Stimulated activated CD8-positive, alpha-beta memory T cell treated with anti-CD3 and anti-CD28 coated beads, Interleukin-7, amount 100 ng/mL, for 1 hour (primary cell): ENCODE measurements at places on chromosomes 11 and 22.

DNA sequence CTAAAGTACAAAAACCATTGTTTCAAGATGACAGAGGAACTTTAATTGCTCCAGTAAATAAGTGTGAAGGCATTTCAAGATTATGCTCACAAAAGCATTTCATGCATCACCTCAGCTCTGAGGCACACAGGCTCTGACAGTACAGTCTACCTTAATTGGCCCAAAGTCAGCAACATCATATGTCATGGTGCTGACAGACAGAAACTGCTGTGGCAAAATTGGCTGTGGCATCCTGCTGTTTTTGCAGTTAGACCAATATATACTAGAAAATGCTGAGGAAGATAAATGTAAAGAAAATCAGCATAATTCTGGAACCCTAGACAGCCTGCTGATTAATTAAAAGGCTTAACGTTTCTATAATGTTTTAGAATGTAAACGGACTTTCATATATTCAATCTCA lies 34.9 kb upstream of the PPP2R1B start:
- DNase-seq = no peak

DNA sequence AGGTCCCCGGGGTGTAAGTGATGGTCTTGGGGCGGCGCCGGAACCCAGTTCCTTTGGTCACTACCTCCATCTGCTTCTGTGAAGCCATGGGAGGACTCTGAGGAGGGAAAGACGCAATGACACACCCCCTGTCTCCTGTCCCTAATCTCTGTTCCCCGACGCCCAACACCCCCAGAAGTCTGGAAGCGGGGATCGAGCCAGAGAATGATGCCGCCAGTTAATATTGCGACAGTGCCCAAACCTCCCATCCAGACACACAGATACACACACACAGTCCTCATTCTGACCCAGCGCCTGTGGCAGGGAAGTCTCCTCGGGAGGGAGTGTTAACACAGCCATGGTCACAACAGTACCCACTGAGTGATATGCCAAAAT lies 352 bp downstream of the C22orf23 start:
- DNase-seq = no peak

- DNase-seq = no peak
Observed at GRCh38 chr22:43824724-43825420, 12.8 kb upstream of the EFCAB6 start.

GRCh38 chr11:92591521-92591920 lies 366.9 kb downstream of the FAT3 start:
- DNase-seq = no peak

- no peak for DNase-seq
Observed at GRCh38 chr11:33452836-33453624, 195.8 kb downstream of the HIPK3 start.

DNA sequence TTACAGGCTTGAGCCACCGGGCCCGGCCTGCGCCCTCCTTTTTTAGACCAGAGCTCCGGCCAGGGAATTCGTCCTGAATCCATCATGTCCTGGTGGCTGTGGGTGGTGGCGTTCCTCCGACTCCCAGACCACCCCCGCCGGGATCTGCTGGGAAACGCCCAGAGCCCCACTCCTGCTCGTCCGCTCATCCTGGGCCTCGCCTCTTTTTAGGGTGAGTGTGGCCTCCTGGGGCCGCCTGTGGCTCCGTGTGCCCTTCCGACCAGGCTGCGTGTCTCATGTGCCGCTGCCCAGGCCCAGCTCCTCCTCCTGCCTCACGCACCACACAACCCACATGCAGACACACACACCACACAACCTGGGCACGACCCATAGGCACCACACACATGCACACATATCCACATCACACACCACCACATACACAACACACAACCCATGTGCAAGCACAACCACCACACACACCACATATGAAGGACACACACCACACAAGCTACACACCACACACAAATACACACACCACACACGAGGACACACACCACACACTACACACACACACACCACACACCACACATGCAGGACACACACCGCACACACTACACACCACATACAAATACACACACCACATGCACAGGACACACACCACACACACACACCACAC lies 946.2 kb downstream of the BRD1 start:
- no peak for DNase-seq

DNA sequence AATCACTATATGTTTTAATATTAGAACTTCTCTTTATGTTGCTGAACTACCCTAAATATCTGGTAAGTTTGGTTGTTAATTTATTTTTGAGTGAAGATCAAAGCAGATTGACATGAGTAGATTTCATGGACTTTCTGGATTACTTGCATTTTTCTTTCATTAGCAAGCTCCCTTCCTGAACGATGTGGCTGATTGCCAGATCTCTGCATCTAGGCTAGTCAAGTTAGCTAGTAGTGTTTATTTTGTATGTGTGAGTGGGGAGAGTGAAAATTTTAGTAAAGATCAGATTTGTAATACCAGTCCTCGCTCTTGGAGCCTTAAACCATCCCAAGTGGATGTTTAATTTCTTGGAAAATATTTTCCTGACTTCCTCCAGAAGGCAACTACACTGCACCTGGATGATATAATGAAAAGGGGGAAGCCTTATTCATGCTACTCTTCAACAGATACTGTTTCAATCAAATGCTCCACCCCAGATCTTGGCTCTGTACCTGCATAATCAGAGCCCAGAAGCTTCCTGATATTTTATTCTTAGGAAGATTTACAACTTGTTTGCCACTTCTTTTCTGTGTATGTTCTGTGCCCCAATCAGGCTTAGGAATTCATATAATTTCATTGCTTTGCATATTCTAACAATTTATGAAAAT lies 143.2 kb upstream of the GRIA4 start:
- DNase-seq = no peak

DNA sequence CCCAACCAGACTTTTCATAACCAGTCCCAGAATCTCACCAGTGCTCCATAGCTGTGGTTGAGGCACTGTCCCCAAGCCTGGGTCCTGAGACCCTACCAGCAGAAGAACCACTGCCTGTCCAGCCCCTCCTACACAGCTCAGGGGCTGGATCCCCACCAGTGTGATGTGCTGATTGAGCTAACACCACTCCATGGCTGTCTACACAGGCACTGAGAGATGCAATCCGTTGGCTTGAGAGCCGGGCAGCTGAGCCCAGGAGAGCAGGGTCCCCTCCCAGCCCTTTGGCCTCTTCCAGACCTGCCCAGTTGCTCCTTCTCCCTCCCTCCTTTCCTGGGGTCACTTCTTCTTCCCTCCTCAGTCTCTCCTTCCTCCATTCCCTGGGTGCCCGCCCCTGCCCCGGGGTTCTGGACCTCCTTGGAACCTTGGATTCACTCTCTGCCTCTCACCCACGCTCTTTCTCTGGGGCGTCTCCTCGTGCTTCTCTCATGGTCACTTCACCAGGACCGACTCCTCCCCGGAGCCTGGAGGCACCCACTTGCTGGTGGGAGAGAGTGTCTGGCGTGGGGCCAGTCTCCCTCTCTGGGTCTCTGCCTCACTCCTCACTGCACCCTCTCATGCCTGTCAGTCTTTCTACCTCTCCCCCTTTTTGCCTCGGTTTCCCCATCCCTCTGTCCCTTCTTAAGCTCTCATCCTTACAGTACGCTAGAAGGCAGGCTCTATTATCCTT lies 706 bp upstream of the SCYL1 start:
- DNase-seq = no peak

- no peak for DNase-seq
Observed at GRCh38 chr11:93765551-93765950, 18.5 kb upstream of the MED17 start.

- no peak for DNase-seq
Observed at GRCh38 chr11:57777969-57778317, 16.3 kb downstream of the CTNND1 start.
